Inflammatory macrophage treated with lipopolysaccharide for 4 hours (primary cell): ENCODE measurements at places on chromosomes 2 and 18.

DNA sequence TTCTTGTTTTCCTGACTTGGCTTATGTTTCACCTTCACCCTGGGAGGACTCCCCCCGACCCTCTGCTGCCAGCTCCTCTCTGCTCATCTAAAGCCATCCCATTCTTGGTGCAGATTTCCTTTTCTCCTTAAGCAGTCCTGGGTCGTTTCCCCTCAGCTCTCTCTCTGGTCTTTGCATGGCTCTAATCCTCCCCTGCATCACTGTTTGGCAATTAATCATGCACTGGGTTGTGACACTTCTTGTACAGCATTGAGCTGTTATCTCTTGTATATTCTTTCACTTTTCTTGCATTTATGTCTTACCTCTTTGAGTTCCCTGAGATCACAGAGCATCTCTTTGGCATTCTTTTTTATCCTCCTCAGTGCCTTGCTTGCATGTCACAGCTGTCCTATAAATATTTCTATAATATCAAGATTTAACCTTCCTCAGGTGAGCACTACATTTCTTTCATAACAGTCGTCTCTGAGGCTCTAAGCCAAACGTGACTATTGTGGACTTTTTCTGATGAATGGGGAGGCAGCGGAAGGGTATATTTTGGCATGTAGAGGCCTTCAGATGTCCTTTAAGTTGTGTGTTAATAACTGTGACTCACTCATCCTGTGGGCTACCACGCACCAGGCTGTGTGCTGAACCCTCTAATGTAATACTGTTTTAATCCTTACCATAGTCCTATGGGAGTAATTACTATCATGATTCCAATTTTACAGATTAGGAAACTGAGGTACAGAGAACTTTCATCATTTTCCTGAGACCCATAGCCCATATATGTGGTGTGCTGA is 507.5 kb downstream of the SLC4A3 start:
- DNase-seq: no peak

DNA sequence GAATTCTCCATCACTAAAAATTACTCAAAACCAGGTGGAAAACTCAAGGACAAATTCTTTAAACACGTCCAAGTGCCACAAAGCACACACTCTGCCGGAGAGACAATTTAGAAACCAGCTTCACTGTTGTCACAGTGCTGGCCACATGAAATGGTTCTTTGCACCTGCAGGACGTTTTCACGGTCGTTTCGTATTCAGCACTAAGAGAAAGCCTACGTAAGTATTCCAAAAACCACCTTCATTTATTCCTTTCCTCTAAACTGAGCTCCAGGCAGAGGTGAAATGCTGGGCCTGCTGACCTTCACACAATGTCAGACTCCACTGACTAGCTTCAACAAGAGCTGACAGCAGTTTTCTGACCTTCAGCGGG is 680 bp downstream of the ATP5F1A start:
- DNase-seq: no peak

- no peak for DNase-seq
Observed at GRCh38 chr18:72541871-72542332, 2.2 kb downstream of the CBLN2 start.

- no peak for DNase-seq
Observed at GRCh38 chr2:1799174-1799573, 54.9 kb upstream of the PXDN start.

GRCh38 chr2:164937864-164938401 is 17.4 kb downstream of the SLC38A11 start:
- DNase-seq: no peak

GRCh38 chr2:14816069-14817060 is 183.8 kb downstream of the LRATD1 start:
- no peak for DNase-seq

DNA sequence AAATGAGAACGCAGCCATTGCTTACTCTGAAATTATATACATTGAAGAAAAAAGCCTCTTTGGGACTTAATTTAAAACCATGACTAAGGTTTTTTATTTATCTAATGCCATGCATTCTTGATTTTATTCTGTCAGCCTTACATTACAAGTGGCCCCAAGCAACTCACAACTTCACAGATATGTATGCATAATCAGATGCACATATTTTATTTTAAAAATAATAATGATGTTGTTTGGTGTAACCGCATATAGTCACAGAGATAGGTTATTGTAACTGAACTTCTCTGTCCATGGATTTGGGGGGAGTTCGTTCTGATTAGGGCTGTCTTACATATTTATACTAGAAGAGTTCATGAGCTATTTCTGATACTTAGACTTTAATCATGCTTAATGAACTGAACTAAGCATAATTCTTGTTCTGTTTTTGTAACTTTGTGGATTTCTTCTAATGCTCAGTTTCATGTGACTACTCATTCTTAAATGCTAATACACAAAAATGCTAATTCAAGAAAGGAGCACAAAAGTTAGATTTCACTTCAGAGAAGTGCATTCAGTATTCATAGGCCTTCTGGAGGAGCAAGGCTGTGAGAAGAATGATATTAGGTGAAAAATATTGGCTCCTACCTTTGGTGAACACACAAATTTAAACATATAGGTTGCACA is 26.2 kb downstream of the MEIS1 start:
- no peak for DNase-seq

DNA sequence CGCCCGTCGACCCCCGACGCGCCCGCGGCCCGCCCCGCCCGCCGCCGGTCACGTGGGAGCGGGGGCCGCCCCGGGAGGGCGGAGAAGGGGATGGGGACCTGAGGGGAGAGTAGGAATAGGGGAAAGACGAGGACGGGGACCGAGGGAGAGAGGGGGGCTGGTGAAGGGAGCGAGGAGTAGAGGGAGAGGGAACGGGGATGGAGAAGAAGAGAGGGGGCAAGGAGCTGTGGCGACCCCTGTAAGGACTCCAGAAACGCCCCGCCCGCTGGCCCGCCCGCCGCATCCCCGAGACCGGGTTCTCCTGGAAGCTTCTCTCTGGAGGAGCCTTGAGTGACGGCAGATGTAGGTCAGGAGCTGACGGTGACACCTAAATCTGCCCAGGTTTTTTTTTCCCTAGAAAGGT is 615 bp downstream of the ADNP2 start:
- DNase-seq: peak; percentile 18

DNA sequence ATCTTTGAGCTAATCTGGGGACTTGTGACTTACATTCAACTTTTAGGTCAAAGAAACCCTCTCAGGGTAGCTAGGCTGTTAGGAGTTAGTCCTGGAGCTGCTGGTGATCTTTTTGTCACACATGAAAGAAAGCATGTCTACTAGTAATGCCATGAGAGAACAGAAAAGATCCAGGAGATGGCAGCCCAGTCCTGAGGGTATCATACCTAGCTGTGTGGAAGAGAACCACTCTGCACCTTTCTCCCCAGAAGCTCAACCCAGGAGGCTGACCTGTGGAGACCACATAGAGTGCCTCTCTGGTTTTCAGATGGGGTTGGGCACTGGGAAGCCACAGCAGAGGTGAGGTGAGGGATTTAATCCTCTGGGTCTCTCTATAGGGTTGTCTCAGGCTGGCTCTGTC is 460.2 kb upstream of the UBE2E3 start:
- no peak for DNase-seq

- DNase-seq: peak; percentile 80
Observed at GRCh38 chr2:45929674-45930395, 278.4 kb downstream of the PRKCE start.

DNA sequence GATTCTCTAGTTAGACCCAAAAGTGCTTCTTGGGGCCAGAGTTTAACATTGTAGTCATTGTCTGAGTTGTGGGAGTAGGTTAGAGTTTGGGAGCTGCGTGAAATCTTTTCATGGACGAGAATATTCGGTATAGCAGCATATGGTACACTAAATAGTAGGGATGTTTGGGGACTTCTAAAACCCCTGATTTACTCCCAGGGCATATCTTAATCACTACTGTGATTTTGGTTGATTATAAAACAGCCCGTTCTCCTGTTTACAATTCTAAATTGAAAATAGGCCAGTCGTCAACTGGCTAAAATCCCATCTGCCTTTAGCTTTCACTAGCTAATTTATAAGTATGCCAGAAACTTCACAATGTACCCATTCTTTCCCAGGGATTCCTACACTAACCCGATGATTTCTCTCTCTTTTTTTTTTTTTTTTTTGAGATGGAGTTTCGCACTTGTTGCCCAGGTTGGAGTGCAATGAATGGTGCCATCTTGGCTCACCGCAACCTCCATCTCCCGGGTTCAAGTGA is 44.3 kb downstream of the MOB4 start:
- no peak for DNase-seq

DNA sequence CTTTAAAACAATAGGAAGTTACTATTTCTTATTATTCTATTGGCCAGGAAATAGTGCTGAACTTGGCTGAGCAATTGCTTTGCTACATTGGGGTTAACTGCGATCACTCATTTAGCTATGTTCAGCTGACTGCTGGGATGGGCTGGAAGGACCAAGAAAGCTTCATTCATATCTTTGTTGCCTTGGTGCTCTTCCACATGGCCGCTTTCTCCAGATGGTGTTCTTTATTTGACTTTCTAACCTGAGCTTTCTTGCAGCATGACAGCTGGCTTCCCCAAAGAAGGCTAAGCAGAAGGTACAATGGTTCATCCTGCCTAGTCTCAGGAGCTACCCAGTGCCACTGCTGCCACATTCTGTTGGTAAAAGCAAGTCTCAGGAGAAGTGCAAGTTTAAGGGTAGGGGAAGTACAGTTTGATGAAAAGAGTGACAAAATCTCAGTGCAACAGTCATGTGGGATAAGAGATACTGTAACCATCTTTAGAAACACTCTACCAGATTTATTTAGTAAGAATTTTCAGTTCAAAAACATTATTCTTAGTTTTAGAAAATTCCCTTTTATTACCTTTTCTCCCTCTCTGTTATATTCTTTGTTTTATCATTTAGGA is 180.6 kb upstream of the RBMS1 start:
- DNase-seq: peak; percentile 64

DNA sequence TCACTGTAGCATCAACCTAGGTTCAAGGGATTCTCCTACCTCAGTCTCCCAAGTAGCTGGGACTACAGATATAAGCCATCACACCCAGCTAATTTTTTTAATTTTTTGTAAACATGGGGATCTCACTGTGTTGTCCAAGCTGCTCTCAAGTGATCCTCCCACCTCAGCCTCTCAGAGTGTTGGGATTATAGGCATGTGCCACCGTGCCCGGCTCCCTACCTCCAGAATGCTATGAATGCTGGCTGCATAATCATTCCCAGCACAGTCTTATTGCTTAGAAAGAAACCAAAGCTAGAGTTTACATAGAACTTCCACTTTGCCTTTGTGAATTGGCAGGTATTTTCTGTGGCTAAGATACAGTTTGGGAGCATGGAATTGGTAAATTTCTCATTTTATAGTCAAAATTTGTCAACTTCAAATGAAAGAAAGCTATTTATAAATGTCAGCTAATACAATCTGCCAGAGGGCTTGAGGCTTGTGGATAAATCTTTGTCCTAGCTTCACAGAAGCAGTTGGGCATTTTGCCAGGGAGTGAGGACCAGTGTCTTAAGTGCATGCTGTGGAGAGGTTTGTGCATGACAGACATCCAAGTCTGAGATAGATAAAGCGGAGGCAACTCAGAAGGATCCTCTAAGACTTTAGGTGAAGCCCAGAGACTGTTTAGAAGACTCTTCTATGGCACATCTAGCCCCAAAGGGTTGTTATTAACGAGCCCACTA is 175.4 kb downstream of the ANTXR1 start:
- DNase-seq: no peak

GRCh38 chr2:95269036-95269680 is 5.1 kb upstream of the PROM2 start:
- no peak for DNase-seq

DNA sequence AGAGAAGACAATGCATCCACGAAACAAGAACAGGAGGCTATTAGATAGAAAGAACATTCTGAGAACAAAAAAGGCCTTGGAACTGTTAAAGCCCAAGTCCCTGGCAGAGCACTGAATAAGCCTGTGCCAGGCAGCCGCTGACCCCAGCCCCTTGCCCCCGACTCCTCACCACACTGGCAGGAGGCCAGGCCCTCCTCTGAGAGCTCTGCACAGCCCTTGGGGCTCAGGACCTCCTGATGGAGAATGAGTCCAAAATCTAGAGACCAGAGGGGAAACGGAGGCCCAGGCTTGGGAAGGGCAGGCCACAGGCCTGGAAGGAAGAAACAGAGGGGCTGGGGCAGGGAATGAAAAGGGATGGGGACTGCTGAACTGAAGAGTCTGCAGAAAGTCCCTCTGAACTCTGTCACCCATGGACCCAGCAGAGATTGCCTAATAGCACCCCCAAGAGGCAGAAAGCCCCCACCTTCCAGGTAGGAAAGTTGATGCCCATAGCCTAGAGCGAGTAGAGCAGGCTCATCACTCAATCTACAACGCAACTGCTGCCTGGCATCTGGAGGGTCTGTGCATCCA is 18.3 kb upstream of the TNS1 start:
- DNase-seq: no peak

- no peak for DNase-seq
Observed at GRCh38 chr2:77838441-77838840, 316.3 kb upstream of the LRRTM4 start.

- DNase-seq: no peak
Observed at GRCh38 chr2:164439885-164440284, 181.4 kb downstream of the GRB14 start.

DNA sequence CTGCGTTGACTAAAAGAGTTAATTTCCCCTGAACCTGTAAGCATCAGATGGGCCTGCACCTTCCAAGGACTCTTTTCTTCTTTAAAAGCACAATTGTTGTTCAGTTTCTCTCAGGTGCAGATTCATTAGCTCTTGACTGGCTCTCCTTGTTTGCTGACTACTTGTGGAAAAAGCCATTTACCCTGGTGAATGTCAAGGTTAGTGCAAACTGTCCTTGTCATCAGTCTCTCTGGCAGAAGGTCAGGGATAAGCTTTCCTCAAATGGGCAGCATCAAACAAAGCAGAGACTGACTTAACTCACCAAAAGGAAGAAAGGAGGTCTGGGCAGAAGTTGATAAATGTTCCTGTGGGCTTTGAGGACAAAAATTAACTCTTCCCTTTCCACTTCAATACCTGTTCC is 922.7 kb downstream of the BCL11A start:
- no peak for DNase-seq

DNA sequence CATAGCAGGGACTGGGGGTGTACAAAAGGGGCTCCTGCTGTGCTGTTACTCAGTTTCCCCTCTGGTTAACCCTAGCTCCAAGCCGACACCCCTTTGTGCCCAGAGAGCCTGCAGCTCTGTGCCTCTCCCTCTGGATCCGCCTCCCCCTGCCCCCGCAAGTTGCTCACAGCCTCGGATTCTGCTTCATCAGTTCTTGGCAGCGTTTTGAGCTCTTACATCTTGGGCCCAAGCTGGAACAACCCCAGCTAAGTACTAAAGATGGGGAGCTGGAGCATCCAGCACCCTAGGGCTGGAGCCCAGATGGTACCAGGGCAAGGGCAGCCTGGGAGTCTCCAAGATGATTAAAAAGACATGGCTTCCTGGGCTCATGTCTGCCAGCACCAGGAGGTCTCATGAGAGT is 40.7 kb downstream of the POMC start:
- no peak for DNase-seq

- no peak for DNase-seq
Observed at GRCh38 chr2:102321941-102322719, 10.8 kb downstream of the IL1RL1 start.

- DNase-seq: peak; percentile 26
Observed at GRCh38 chr18:45236676-45237075, 378.6 kb upstream of the SLC14A2 start.

DNA sequence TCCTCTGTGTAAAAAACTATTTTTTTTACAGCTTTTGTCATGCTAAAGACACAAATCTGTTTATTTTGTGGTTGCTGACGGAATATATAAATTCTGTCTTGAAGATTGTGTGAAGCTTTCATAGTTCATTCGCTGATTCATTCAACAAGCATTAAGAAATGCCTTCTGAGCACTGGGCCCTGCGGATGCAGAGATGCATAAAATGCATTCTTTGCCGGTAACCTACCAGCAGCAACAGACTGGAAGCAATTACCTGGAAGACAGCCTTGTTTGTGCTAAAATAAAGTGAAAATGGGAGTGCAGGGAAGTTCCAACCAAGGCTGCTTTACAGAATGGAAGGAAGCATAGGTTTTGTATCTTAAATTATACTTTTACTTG is 119.7 kb downstream of the PMAIP1 start:
- no peak for DNase-seq
